Activated CD8-positive, alpha-beta T cell treated with anti-CD3 and anti-CD28 coated beads for 36 hours (primary cell): ENCODE measurements at places on chromosomes 7 and 10. TPM values are rescaled to one million over a fixed set of nuclear protein-coding genes. Genes with fewer than 3 reads are reported as not detected.

Gene CYP2W1
- not detected for total RNA-seq

Gene CDC123
- 125 TPM for total RNA-seq

Gene SPRN
- total RNA-seq: not detected

Gene HECW1
- not detected for total RNA-seq

Gene TPK1
- total RNA-seq: 15.8 TPM

Gene ADAM22
- 3.0 TPM for total RNA-seq
